ENCODE measurements at places on chromosomes 5 and 9.

- no peak for DNase-seq
Observed at GRCh38 chr5:123561230-123561629, 49.3 kb downstream of the CSNK1G3 start.

DNA sequence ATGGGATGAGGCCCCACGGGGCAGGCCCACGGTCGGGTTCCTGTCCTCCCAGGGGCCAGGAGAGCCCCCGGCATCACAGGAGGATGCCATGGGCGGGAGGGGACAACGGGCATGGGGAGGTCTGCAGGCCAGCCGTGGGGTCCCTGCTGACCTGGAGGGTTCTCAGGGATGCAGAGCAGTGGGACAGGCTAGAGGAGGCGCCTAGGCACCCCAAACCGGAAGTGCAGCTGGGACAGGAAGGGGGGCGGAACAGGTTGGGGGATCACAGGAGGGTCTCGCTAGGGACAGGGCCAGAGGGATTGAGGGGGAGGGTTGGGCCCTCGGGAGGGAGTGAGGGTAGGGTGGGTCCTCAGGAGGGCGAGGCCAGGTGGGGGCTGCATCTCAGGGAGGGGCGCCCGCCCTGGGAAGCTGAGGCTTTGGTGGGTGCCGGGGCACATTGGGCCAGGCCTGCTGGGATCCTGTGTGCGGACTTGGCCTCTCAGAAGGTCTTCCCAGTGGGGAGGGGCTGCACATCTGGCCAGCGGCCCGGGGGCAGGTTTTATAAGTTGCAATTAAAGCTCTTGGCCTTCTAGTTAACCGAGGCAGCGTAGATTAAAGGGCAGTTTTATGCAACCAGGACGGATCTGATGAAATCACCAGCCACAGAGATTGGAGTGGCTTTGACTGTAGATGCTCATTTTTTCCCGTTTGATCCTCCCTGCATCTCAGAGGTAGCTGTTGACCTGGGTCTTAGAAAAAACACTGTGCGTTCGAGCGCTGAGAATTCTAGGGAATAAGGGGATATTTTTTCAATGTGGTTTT lies 20.1 kb downstream of the NKD2 start:
- no peak for DNase-seq

DNA sequence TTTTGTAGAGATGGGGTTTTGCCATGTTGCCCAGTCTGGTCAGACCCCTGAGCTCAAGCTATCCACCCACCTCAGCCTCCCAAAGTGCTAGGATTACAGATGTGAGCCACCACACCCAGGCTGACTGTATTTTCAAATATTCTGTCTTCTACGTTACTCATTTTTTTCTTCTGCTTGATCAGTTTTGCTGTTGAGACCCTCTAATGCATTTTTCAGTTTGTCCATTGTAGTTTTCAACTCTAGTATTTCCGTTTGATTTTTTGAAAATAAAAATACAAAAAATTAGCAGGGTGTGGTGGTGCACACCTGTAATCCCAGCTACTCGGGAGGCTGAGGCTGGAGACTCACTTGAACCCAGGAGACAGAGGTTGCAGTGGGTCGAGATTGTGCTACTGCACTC lies 10.5 kb upstream of the LRRC70 start:
- DNase-seq: no peak

GRCh38 chr5:124927735-124928134 lies 181.3 kb upstream of the ZNF608 start:
- no peak for DNase-seq

- DNase-seq: no peak
Observed at GRCh38 chr5:148841519-148841918, 15.1 kb downstream of the ADRB2 start.

DNA sequence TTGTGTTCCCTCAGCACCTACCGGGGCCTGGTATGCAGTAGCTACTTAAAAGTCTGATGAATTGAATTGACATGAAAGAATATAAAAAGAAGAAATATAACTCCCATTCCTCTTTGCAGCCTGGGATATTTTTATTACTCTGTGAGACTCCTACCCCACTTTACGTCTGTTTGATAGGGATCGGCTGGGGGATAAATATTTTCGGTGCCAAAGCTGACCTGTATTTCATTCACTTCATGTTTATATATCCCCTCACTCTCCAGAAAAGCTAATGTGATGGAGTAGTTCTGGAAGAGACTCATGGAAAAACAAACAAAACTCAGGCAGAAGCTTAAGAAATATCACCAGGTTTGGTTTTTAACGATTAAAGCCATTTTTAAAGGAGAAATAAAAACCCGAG lies 108.2 kb upstream of the TBC1D2 start:
- DNase-seq: no peak

DNA sequence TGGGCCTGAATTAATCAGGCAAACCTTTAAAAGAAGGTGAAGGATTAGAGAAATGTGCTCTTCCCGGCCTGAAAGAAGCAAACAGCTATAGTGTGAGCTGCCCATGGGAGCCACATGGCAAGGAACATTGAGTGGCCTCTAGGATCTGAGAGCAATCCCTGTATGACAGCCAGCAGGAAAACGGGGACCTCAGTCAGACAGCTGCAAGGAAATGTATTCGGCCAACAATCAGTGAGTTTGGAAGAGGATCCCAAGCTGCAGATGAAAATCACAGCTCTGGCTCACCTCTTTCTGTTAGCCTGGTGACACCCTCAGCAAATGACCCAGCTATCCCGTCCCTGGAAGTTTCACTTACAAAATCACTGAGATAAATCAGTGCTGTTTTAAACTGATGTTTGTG lies 309.2 kb downstream of the SH3GL2 start:
- DNase-seq: no peak

DNA sequence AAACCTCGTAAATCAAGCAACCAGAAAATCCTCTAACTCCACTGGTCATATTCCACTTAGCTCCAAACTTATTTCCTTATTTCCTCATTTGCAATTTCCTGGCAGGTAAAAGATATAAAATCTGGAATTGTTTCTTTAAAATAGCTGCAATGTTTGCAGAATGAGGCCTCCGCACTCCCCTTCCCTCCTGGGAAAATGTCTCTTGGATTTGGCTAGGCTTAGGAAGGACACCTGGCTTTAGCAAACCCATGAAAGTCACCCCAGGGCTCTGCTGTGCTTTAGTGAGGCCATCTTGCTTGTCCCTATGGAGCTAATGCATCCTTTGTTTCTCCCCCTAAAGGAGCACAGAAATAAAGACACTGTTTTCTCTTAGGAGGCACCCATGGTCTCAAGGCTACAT lies 10.5 kb downstream of the ARSB start:
- no peak for DNase-seq

DNA sequence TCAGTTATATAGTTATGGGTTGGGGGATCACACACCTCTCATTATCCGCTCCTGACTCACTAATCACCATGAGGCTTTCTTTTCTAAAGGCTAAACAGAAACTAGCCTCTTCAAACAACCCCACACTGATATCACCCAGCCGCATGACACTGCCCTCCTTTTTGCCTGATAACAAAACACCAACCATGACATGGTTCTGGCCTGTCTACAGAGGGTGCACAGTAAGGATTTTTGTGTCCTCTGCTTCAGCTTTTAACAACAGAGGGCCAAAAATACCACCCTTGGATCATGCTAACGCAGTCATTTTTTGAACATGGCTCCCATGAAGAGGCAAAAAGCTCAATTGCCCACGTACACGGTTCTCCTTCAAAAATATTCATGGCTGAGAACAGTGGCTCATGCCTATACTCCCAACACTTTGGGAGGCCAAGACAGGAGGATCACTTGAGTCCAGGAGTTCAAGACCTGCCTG lies 4.0 kb downstream of the CMBL start:
- no peak for DNase-seq

DNA sequence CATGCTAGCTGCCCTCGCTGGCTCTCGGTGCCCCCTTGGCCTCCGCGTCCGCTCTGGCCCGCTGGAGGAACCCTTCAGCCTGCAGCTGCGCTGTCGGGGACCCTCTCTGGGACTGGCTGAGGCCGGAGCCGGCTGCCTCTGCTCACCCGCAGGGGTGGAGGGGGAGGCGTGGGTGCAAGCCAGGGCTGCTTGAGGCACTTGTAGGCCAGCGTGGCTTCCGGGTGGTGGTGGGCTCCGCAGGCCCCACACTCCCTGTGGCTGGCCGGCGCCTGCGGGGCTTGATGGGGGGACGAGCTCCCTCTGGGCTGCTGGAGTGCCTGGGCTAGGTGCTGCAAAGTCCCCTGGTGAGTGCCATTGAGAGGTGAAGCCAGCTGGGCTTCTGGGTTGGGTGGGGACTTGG lies 429.6 kb downstream of the LRRC70 start:
- DNase-seq: no peak

- DNase-seq: no peak
Observed at GRCh38 chr5:157865781-157866180, 6.8 kb upstream of the CLINT1 start.

DNA sequence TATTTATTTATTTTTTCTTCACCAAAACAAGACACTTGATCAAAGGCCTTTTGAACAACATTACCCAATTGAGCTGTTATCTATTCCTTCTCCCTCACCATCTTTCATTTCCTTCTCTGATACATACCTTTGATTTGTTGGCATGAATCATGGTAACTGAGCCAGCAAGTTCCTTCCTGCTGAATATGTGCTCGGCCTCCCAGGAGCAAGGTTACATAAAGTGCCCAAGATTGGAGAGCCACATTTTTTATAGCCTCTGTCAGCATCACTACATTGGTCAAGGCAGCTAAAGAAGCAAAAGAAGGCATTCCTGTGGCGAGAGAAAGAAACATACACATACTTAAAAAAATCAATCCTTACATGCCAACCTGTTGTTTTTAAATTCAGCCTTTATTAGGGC lies 369.6 kb downstream of the CYLC2 start:
- no peak for DNase-seq

DNA sequence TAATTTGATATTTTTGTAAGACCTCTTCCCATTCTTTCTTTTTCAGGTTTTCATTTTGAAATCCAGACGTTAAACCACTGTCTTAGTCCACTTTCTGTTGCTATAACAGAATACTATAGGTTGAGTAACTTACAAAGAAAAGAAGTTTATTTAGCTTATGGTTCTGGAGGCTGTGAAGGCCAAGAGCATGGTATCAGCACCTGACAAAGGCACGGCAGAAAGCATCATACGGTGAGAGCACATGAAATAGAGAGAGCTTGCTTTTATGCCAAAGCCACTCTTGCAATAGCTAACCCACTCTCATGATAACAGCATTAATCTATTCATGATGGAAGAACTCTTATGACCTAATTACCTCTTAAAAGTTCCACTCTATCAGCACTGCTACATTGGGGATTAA lies 255.6 kb upstream of the PDE4D start:
- no peak for DNase-seq

DNA sequence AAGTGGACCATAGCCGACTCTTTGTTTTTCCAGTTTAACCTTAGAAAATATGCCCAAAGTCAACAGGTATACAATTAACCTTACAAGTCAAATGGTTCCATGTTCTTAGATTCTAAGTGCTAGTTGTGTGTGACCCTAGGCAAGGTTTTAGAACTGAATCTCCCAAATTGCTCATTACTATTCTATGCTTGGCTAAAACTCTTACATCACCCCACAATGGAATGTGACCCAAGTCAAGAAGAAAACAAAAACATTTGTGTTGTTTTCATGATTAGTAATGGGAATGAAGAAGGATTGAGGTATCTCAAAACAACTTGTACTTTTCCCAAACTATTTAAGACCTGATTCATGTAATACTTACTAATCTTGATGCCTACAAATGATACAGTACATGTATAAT lies 159.2 kb downstream of the ARRDC3 start:
- DNase-seq: no peak

GRCh38 chr5:73564675-73565074 lies 764 bp downstream of the ANKRA2 start:
- DNase-seq: no peak

GRCh38 chr5:157288405-157289163 lies 22.7 kb downstream of the CYFIP2 start:
- no peak for DNase-seq

DNA sequence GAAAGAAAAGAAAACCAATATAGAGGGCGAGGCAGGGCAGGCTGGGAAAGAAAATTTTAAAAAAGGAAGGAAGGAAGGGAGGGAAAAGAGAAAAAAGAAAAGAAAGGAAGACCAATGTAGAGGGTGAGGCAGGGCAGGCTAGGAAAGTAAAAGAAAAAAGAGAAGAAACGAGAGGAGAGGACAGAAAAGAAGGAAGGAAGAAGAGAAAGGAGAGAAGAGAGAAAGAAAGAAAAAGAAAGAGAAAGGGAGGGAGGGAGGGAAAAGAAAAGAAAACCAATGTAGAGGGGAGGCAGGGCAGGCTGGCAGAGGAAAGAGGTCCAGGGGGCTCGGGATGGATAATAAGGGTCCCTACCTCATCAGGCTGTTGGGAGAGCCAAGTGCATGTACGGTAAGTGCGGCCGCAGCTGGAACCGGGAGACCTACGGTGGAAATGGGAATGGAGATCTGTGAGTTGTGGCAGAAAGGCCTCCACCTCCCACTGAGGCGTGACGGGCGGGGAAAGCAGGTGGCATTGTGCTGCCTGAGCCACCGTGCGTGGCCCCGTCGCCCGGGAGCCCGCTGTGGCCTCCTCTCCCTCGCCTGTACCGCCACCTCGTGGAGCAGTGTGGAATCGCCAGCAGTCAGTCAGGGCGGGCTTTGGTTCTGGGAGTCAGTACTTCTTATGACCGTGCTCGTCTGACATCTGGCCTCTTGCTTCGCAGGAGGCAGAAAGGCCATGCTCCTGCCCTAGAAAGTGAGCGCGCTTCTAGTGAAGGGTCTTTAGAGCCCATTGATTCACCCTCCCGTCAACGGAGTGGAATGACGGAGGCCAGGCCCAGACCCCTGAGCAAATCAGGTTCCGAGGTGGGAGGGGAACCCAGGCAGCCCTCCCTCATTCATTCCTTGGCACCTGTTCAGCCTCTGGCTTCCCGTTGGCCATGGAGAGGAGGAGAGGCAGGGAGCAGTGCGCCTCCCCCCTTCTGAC lies 10.4 kb upstream of the NHP2 start:
- peak; percentile 96 for DNase-seq

DNA sequence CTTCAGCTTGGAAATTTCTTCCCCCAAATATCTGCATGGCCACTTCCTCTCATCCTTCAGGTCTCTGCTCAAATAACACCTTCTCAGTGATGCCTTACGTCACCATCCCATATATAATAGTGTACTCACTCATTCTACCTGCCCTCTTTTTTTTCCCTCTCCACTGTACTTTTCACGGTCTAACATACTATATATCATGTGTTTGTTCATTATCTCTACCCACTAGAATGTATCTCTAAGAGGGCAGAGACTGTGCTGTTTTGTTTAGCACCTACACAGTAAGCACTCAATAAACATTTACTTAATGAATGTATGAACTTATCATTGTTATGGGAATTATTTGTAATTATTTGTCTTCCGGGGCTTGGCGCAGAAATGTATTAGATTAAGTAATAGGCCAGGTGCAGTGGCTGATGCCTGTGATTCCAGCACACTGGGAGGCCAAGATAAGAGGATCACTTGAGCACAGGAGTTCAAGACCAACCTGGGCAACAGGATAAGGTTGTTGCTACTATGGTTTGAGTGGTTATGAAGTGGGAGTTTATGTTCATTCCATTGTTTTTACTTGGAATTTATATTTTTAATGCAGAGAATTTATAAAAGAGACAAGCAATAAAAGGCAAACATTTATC lies 6.0 kb upstream of the IL13 start:
- no peak for DNase-seq
